ENCODE measurements at places on chromosomes 13 and 19. TPM values are rescaled to one million over a fixed set of nuclear protein-coding genes. Genes with fewer than 3 reads are reported as not detected.

The PRR12 gene
- 2.1 TPM for total RNA-seq

The ZNF430 gene
- 3.1 TPM for total RNA-seq

The GARIN5A gene
- total RNA-seq, result 0.66 TPM

The ZNF431 gene
- 1.5 TPM for total RNA-seq

The LILRB1 gene
- total RNA-seq, result not detected

DNA sequence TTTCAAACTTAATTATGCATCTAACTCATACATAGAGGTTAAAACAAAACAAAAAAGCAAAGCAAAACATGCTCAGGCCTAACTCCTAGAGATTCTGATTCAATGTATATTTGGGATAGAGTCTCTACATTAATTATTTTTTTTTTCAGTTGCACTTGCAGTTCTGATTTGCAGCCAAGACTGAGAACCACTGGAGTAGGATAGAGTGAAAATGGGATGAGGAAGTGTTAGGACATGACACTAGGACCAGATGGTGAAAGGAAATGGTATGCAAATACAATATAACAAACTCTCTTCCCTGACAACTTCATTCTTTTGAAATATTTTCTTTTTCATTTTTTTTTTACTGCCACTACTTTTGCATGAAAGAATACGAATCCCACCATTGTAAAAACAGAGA is 1.8 kb downstream of the CCDC122 start:
- DNase-seq, result no peak

DNA sequence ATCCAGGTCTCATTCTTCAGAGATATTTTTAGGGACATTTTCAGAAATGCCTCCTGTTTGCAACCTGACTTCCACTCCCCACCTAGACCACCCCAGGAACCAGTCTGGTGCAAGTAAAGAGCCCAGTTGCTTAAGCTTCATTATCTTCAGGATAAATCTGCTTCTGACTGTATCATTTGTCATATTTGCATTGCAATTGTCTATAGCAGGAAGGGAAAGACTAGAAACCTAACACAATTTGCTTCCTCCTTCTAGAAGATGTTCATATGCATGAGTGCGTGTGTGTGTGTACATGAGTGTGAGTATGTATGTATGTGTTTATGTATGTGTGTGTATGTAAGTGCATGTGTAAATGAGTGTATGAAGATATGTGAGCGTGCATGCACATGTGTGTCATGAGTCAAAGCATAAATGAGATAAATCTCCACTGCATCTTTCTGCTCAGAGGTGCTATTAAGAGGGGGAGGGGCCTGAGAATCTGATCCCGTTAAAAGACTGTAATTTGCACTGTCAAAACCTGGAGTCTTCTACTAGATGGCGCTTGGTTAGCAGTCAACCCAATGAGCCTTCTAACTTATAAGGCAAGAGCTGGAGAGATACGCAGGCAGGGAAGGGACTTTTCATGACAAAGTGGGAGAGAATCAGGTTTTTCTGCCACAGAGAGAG is 178.8 kb upstream of the KL start:
- DNase-seq, result no peak

- DNase-seq, result no peak
Observed at GRCh38 chr13:112245179-112245724, 130.9 kb upstream of the SPACA7 start.

DNA sequence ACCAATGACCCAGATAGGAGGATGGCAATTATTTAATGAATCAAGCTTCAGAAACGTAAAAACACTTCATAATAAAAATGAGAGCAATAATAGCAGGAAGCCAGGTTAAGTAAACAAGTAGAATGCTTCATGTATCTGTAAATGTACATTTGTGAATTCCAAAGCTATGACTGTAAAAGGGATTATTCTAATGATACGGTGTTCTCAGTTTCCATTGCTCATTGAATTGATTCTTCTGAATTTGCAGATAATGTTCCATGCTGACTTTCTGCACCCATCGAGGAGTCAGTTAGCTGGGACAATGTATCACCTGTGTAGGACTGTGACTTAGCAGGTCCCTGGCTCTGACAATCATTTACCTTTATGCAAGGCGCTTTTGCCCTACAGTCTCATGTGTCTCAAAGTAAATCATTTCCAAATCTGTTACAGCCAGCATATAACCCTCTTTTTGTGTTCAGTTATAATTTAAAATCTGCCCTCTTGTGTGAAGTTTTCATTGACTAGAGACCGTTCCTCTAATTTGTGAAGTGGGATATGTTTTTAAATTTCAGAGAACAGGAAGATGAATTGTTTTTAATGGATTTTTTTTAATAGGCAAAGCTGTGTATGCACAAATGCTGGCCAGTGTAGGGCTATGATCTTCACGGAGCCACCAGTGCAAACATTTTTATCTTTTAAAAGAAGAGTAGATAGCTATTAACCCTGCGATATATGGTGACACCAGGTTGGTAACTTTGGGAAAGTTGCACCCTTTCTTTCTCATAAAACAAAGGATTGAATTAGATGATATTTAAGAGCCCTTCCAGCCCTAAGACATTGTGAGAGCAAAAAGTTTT is 267.1 kb downstream of the KLF5 start:
- DNase-seq, result peak; percentile 49

DNA sequence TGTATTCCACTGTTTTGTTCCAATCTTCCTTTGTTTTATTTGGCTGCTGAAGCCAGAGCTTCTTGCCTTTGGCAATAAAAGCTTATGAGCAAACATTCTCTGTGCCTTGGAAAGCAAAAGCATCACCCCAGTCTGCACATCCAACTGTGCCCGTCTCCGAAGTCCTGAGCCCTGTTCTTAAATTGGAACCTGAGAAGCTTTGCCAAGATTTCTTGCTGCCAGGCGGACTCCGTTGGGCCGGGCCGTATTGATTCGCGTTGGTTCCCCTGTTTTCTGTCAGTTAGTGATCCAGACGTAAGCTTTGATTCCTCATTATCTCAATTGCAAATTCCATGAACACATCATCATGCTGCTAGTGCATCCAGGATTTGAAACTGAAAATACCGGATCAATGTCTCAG is 793.0 kb downstream of the OLFM4 start:
- DNase-seq, result no peak

DNA sequence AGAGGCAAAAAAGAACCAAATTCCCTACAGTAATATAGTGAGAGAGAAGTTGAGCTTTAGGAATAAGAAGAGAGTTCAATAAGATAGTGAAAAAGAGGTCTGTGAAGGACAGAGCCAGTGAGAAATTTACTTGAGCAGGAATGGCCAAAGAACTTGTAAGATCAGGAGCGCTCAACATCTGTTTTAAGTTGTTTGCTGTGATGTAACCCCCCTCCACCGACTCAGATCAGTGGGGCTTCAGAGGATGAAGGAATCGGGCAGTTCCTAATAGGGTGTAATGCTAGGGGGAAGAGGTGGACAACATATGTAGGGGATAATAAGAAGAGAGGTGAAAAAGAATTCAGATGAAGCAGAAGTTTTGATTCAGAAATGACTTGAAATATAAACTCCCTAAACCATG is 85.3 kb upstream of the FNDC3A start:
- DNase-seq, result peak; percentile 5

- no peak for DNase-seq
Observed at GRCh38 chr19:51699170-51699569, 6.0 kb downstream of the SPACA6 start.

DNA sequence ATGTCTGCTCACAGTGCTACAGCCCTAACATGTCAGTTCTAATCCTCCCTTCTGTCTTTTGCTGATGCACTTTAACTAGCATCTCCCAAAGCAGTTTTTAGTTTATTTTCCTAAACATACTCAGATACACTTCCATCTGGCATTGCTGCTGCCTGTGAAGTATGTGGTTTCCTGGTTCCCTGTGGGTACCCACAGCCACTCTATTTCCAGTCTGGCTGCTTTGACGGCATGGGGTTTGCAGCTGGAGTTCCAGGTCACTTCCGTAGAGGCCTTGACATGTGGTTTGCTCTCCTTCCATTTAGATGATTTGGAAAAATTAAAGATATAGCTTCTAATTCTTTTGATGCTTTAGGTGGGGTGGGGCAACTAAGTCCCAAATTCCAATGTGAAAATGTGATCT is 375.5 kb downstream of the PCDH20 start:
- DNase-seq, result peak; percentile 66

Data from fibroblast of lung (primary cell).